ENCODE measurements at places on chromosomes 11 and 22.

DNA sequence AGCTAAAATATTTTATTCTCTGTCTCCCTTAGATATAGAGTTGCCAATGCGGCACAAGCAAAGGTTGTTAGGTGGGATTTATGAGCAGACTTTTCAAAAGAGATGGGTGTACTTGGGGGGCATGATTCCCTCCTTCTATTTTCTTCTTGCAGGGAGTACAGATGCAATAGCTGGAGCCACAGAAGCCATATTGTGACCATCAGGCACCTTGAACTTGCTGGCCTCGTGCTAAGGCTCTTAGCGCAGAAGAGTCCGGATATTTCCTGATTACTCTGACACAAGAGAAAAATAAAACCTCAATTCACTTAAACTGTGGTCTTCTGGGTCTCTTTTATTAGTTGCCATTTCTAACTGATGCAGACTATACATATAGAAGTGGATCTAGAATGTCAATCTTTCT lies 547.4 kb downstream of the MIAT start:
- DNase-seq = no peak

GRCh38 chr11:35953081-35953760 lies 9.4 kb downstream of the LDLRAD3 start:
- no peak for DNase-seq

GRCh38 chr11:46857666-46858065 lies 11.6 kb upstream of the CKAP5 start:
- DNase-seq = no peak

- no peak for DNase-seq
Measured at GRCh38 chr11:85742873-85743275, 56.9 kb upstream of the CCDC89 start.

- DNase-seq = no peak
Measured at GRCh38 chr22:28051787-28052356, 132.8 kb upstream of the PITPNB start.

DNA sequence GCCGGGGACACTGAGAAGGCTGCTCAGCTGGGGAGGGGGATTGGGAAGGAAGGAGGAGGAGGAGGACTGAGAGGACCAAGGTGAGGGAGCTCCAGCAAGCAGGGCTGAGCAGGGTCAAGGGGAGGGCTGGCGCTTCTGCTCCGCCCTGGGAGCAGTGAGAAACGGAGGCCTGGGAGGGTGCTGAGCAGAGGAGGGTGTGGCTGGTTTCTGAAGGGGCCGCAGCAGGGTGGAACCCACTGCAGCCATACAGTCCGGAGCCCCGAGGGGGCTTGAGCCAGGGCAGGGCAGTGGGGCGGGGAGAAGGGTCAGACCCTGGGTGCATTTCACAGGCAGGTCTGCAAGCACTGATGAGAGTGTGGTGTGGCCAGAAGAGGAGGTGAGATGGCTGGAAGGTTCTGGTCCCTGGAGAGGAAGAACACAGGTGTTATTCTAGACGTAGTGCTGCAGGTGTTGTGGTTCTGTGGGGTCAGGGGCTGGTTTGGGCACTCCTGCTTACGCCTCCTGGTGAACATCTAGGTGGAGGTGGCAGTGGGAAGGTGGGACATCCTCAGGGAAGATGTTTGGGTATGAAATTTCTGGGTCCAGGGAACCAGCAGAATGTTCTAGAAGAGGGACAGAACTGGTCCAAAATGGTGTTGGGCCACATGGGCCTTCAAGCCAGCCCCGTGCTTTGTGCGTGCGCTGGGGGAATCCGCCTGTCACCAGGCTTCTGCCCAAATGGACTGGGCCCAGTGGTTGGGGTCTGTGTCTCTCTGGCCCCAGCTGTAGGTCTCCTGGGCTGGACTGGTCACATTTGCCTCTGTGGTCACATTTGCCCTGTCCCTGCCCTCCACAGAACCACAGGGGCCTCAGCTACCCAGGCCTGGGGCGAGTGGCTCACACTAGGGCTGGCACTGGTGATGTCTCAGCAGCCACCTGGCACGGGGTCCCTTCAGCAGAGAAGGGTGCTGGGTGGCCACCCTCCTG lies 714.7 kb downstream of the BRD1 start:
- no peak for DNase-seq

GRCh38 chr11:65719871-65720210 lies 757 bp downstream of the RNASEH2C start:
- no peak for DNase-seq

GRCh38 chr11:16097543-16097942 lies 258.8 kb downstream of the SOX6 start:
- DNase-seq = no peak

- DNase-seq = no peak
Measured at GRCh38 chr11:109236188-109236587, 185.8 kb upstream of the C11orf87 start.

DNA sequence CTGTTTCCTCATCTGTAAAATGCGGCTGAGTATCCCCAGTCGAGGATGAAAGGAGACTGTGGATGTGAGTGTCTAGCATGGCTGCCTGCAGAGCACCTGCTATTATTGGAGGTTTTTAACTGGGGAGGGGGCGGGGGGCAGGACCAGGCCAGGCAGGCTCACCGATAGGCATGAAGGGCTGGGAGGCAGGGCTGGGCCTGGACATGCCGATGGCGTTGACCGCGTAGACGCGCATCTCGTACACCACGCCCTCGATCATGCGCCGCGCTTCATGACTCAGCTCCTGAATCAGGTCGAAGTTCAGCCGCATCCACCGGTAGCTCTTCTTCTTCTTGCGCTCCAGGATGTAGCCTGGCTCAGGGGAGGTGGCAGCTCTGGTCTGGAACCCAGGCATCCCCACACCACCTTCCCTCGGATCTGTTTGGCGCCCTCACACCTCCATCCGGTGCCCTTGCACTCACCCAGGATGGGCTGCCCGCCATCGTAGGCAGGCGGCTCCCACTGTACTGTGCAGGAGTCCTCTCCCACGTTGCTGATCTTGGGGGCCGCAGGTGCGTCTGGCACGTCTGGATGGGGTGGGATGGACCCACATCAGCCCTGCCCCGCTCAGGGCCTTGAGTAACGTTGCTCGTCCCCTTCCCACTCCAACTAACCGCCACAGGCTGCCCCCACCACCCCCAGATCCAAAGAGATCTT lies 15.1 kb downstream of the MYBPC3 start:
- no peak for DNase-seq

GRCh38 chr22:20572132-20572802 lies 64.9 kb downstream of the MED15 start:
- DNase-seq = no peak
